ENCODE measurements at places on chromosomes 4 and X.

- peak; percentile 3 for DNase-seq
These were observed 1.2 kb downstream of the METAP1 start for GRCh38 chr4:98996765-98997068.

- DNase-seq, result peak; percentile 64
These were observed 325.5 kb downstream of the BCOR start for GRCh38 chrX:39772057-39772832.

GRCh38 chr4:187227907-187228704 is 504.4 kb upstream of the FAT1 start:
- DNase-seq, result no peak

GRCh38 chr4:126583509-126583908 is 1049.2 kb upstream of the INTU start:
- no peak for DNase-seq

- DNase-seq, result no peak
These were observed 71.0 kb downstream of the ACOX3 start for GRCh38 chr4:8369426-8370105.

DNA sequence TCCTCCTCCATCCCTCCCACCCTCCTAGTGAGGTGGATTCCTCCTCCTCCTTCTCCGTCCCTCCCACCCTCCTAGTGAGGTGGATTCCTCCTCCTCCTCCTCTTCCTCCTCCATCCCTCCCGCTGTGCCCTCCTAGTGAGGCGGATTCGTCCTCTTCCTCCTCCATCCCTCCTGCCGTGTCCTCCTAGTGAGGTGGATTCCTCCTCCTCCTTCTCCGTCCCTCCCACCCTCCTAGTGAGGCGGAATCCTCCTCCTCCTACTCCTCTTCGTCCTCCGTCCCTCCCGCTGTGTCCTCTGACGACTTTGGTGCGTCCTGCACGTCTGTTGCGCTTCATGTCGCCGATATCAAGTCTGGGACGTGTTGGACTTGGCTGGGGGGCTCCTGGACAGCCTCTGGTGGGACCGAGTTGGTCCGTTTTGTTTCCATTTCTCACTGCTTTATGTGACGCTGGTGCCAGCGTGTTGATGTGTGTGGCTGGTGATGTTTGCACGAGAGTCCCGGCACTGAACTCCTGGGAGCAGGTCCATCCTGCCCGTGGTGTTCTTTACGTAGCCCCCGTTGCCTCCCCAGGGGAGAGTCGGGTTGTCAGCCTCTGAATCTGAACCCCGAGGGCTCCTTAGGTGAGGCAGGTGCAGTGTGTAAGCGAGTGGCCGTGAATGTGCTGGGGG is 5.4 kb downstream of the AKAP17A start:
- no peak for DNase-seq

- no peak for DNase-seq
These were observed 118.9 kb upstream of the GK2 start for GRCh38 chr4:79526641-79527565.

DNA sequence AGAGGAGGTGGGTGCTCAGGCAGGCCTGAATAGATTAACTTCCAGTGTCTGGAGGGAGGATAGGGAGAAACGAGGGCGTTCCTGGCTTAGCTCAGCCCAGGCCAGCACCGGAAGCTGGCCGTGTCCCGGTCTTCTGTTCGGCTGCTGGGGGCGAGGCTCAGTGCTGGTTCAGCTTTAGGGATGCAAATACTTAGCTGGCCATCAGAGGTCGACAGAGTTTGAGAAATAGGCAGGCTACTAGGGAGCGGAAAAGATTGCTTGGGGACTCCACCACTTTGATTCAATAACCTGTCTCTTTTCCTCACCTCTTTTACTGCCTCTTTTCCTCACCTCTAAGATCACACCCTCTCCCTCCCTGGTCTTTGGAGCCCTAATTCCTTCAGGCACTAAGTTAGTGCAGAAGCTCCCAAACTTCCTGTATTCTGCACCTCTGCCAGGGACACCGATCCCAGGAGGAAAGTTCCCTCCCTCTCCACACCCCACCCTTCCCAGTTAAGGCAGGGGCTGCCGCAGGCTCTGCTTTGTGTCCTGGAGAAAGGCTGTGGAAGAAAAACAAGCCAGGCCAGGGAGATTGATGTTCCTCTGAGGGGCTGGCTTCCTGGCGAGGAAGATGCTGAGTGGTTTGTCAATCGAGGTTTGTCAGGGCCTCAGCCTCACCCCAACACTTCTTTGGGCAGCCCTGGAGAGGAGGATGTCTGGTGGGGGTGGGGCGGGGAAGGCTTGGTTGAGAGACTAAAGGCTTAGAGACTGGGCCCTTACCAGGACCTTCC is 6.0 kb upstream of the EFNB1 start:
- DNase-seq, result no peak

DNA sequence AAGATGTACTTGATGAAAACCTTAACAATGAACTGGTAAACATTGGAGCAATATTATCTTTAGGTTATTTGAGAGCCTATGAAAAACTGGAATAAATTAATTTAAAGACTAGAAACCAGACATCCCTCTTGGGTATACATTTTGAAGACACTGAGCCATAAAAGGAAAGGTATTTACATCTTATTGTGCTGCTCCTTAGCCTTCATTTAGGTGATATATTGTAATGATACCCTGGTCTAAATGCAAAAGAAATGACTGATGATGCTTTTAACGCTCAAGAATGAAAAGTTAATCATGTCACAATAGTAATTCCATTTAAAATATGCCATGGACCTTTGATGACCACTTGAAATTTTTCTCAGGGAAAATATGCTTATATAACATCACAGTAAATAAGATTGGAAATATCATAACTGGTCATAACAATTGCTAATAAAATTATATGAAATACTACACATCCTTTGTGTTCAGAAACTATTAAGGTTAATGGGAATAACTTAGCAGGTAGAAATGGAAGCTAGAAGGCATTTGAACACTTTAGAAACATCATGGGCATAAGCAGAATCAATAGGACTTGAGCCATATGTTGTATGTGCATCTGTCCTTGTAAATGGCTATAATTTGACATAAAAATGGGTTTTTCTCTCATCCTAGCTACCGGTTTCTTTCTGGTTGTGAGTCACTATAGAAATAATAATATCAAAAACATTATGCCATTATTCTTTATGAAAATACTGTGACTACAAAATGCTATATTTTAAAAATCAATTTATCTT is 979.7 kb downstream of the RAPGEF2 start:
- no peak for DNase-seq

DNA sequence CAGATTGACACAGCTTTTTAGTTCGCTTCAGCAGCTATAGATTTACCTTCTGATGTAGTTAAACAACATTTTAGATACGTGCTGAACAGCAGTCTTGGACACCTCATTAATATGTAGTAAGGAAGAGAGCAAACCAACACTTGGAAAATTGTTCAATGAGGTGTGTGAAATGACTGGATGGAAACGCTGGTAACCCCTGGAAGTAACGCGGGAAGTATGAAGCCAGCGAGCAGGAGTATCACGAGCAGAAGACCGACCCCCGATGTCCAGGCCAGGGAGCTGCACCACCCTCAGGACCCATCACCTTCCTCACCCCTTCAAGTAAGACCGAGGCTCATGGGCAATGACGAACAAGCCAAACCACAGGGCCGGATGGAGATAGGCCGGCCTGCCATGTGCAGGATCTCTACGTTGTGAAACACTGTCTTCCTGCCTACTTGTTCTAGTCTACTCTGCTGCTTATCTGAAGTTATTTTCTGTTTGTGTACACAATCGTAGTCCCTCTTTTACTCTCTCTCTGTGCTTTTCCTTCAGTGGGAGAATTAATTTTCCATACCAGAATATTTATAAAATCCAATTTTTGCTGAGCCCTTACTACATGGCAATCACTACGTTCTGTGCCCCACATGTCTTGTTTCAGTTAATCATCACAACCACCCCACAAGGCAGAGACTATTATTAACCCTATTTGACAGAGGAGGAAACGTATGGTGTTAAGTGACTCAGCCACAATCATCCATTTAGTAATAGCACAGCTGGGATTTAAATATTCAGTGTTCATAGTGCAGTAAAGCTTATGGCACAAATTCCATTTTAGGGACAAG is 221.7 kb downstream of the APBB2 start:
- no peak for DNase-seq

- DNase-seq, result no peak
These were observed 41.8 kb upstream of the IQCM start for GRCh38 chr4:149857446-149857845.

DNA sequence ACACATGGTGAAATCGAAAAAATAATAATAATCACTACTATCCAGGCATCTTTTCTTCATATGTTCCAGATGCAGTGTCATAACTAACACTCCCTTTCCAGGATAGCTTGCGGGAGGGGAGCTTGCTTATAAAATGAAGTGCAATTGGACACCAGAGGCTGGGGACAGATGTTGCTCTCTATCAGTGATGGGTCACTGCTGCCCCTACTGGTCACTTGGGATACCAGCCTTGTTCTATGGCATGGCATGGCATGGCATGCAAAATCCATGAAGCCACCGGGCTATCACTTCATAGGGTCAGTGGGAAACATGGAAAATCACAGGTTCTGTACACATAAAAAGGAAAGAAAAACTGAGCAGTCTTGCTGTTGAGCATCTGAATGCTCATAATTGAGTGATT is 168.1 kb downstream of the GLRA2 start:
- DNase-seq, result peak; percentile 15

DNA sequence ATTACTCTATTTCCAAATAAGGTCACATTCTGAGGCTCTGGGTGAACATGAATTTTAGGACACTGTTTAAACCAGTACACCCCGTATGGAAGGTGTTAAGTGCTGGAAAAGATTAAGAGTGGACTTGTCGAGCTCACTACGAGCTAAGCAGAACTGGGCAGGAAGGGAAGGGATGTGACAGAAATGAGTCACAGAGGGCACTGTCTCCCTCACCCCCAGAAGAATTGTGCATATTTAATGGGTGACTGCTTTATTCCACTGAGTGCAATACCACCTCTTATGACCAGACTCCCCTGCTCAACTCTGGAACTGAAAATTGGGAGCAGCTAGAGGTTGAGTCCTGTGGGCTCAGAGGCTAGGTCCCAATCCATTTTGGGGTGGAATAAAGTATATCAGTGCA is 187.4 kb upstream of the RPS6KA3 start:
- DNase-seq, result no peak

- DNase-seq, result no peak
These were observed 665 bp downstream of the TIGD2 start for GRCh38 chr4:89111833-89112563.

DNA sequence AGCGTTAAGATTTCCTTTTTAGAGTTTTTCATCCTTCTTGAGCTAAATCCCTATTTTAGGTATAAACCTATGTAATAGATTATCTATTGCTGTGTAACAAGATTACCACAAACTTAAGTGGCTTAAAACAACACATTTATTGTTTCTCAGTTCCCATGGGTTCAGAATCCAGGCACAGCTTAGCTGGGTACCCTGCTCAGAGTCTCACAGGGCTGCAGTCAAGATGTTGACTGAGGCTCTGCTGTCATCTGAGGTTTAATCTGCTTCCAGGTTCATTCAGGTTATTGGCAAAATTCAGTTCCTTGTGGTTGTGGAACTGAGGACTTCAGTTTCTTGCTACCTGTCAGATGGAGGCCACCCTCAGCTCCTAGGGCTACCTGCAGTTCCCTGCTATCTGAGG is 60.9 kb downstream of the GK start:
- DNase-seq, result no peak

GRCh38 chr4:105596684-105597083 is 44.3 kb downstream of the ARHGEF38 start:
- no peak for DNase-seq

- DNase-seq, result no peak
These were observed 192.7 kb upstream of the C1QTNF7 start for GRCh38 chr4:15235135-15235534.

DNA sequence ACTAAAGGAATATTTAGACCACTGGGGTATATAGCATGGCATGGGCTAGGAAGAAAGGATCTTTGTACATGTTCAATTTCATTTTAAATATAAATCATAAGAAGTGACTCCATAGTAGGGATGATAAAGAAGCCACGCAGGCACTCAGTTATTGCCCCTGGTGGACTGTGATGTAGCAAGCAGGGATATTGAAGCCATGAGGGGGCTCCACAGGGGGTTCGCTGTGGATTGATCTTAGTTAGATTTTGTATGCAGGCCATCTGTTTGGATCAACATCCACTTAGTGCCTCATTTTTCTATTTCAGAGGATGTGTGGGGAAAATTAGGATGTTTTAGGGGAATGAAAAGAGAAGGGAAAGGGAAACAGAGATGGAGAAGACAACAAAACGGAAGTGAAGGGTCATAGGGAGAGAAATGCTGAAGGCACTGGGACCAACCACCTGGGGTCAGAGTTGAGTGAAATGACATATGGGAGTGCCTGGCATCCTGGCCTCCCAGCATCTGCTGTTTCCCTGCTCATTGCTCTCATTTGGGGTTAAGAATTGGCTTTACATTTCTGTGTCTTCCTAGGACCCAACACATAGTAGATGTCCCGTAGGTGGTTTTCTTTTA is 11.2 kb upstream of the FREM3 start:
- no peak for DNase-seq

- DNase-seq, result no peak
These were observed 19.9 kb upstream of the TMEM255A start for GRCh38 chrX:120331116-120331515.

- DNase-seq, result no peak
These were observed 496.5 kb upstream of the LCORL start for GRCh38 chr4:18518098-18518497.
